Posterior cingulate gyrus (tissue), 11 donors: ENCODE measurements at places on chromosomes 1 and 21.
A peak's percentile ranks its signal among the peaks of the same experiment; 100 is the strongest.

- no peak for DNase-seq
Measured at GRCh38 chr1:87588495-87588894, 259.8 kb downstream of the LMO4 start.

DNA sequence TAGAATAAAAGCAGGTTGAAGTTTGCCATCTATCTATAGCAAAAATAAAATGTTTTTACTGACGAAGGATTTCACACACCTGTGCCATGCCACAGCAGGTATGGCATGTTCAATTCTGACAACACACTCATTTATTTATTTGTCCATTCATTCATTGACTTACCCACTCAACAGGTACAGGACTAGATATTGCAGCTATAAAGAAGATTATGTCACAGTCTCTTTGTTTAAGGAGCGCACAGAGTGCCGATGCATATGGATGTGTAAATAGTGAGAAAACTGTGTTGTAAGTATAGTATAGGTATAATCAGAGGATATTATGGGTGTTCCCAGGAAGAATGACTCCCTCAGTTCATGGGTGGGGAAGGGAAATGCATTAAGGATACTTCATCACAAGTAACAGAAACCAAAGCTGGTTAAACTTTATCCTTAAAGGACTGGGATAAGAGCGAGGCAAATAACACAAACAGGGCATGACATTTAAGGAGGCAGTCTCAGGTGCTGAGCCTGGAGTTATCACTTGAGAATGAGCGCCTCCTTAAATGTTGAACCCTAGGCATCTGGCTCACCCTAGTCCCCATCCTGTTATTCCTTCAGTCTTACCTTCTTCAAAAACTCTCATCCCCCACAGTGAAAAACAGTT is 7.9 kb upstream of the ZRANB2 start:
- DNase-seq = no peak

DNA sequence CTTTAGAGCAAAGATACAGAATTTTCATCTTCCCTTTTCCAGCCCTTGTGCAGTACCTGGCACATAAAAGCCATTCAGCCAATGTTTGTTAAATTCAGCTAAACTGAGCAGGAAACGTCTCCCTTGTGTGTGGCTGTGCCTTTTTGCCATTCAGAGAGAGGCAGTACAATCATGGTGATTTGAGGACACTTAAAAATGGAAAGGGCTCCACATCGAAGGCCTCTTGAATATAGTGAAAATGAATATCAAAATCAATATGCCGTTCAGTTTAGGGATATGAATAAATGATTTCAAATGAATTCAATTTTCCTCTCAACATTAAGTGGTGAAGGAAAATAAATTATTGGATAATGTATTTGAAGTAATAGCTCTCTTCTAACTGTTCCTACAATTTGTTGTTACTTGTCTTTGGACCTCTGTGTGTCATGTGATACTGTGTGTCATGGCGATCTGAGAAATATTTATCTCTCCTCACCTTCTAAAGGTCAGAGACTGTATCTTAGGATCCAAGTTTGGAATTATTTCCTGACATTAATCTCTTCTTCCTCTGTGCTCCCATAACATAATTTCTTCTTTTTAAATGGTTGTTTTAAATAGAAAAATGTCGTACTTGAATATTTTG is 355.6 kb upstream of the ST6GALNAC5 start:
- DNase-seq = no peak

- peak; percentile 87 for DNase-seq
Measured at GRCh38 chr1:85297855-85298629, 21.6 kb upstream of the BCL10 start.

DNA sequence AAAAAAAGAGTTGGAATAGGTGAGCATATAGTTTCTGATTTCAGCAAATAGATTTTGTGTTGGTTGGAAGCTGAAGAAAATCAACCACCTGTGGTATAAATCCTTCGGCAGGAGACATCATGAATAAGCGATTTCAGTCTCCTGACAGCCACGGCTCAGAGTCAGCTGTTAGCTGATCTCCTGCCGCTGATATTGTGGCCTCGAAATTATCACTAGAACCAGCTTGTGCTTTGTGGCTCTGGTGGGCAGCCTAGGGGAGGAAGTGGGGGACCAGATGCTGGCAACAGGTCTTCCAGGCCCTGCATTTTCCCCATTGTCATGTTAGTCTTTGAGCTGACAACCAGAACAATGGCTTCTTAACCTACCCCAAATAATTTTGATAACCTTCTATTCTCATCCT is 842 bp upstream of the GCSAML start:
- no peak for DNase-seq

DNA sequence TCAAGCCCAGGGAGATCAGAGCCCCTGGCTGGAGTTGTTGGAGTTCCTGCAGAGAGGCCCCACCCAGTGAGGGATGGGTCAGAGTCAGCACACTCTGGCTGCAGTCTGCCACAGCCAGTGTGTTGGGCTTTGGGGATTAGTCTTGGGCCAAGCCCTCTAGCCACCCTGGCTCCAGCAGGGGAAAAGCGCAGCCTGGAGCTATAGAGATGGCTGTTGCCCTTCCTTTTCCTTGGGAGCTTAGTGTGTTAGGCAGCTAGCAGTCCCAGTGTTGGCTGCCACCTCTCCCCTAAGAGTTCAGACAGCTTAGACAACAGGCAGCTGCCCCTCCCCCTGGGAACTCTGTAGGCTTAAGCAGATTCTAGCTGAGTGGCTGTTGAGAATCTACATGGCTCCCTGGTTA is 45.1 kb downstream of the DPT start:
- DNase-seq = no peak

DNA sequence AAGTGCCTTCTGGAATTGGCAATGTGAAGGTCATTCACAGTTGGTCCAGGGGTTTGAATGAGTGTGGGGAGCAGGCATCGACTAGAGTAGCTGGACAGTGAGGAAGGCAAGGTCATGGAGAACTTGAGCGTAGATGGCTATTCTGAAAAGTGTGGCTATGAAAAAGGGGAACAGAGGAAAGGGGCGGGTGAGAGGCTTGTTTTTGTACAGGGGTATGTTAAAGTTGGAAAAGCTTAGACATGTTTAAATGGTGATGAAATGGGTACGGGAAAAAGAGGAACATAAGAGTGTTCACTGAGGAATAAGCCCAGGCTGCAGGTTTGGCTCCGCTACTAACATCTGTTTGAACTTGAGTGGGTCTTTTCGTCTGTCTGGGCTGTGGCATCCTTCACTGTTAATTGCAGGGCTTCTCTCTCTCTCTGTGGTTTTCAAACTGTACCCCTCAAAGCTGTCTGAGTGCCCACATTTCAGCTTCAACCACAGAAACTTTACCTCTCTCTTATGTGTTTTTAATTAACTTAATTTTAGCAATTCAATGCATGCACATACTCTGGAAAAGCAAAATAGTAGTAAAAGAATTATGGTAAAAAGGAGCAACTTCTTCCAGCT is 70.8 kb upstream of the COA6 start:
- no peak for DNase-seq
